ENCODE measurements at places on chromosomes 7 and 10.

DNA sequence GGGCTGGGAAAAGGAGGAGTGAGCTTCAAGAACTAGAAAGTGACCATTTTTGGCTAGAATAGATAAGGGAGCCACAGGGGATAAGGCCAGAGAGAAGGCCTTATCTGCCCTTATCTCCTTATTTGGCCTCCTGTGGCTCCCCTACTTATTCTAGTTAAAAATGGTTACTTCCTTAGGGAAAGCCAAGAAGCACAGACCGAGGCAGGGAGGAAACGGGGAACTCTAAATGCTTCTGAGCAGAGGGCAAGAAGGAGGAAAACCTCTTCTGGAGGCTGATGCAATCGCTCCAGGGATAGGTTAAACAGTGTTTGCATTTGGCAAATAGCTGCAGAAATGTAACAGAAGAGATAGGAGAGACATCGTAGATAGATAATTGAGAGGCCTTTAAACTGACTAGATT is 18.6 kb downstream of the NRP1 start:
- no peak for DNase-seq

- no peak for DNase-seq
Measured at GRCh38 chr10:86536294-86536861, 14.8 kb upstream of the WAPL start.

DNA sequence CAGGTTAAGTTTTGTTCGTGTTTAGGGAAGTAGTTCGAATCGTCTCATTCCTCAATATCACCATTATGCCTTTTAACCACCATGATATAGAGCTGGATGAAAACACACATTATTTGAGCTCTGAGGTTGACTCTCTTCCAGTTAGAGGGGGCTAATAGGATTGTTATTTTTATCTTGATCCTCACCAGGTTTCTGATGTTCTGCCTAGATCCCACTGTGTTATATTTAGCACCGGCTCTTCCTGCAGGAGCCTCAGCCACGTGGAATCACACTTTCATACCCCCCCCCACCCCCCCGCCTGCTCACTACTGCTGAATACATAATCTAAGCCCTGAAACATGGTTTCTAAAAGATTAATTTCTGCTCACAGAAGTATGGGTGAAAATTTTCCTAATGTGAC is 88.3 kb downstream of the NRCAM start:
- DNase-seq: no peak

GRCh38 chr7:71544816-71545215 is 412.9 kb downstream of the GALNT17 start:
- no peak for DNase-seq

DNA sequence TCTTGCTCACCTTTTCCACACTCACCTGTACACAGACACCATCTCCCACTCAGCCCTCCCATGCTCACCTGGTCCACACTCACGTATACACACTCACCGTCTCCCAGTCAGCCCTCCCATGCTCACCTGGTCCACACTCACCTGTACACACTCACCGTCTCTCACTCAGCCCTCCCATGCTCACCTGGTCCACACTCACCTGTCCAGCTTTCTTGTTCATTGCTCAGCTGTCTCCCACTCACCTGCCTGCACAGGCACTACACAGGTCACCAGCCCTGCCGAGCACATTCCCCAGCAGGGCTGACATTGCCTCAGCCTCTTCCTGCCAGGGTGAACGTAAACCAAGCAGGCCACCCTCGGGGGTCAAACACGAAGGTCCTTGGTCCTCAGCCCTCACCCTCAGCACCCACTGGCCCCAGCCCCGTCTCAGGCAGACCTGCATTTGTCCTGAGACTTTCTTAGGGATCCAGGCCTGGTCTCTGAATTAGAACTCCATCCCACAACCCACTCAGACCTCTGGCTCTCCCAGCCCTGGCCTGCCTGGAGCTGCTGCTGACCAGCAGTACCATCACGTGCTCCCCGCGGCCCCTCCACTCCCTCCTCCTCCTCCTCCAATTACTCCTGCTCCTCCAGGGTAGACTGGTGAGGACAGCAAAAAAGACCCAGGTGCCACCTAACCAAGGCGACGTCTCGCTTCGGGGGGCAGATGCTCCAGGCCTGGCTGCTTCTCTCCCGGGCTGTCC is 12.8 kb upstream of the DNAAF5 start:
- DNase-seq: no peak

- DNase-seq: no peak
Measured at GRCh38 chr10:1567742-1568495, 169.4 kb downstream of the ADARB2 start.

DNA sequence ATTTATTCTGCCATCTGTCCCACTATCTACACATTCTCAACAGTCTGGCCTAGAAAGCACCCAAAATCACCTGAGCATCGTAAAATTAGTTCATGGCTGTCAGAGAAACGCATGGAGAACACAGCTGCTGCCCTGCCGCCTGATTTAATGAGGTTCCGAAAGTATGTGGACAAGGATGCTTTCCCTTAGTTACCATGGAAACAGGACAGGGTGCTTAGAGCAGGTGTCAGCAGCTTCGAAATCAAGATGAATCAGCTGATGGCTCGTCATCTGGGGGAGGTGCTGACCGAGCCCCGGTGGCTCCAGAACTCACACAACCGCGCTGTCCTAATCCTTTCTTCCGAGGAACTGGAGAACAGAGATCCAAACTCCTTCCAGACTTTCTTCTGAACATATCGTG is 151.5 kb downstream of the TEX36 start:
- no peak for DNase-seq
